ENCODE measurements at places on chromosomes 12 and 14.

GRCh38 chr12:101230547-101230946, 20.5 kb upstream of the SLC5A8 start:
- DNase-seq, result no peak

- no peak for DNase-seq
Observed at GRCh38 chr12:42862055-42862454, 272.5 kb upstream of the PRICKLE1 start.

- no peak for DNase-seq
Observed at GRCh38 chr14:93974833-93975232, 1.5 kb downstream of the ASB2 start.

- DNase-seq, result no peak
Observed at GRCh38 chr14:79586416-79586815, 624.9 kb downstream of the DIO2 start.

- no peak for DNase-seq
Observed at GRCh38 chr12:20494851-20495250, 126.5 kb downstream of the PDE3A start.

DNA sequence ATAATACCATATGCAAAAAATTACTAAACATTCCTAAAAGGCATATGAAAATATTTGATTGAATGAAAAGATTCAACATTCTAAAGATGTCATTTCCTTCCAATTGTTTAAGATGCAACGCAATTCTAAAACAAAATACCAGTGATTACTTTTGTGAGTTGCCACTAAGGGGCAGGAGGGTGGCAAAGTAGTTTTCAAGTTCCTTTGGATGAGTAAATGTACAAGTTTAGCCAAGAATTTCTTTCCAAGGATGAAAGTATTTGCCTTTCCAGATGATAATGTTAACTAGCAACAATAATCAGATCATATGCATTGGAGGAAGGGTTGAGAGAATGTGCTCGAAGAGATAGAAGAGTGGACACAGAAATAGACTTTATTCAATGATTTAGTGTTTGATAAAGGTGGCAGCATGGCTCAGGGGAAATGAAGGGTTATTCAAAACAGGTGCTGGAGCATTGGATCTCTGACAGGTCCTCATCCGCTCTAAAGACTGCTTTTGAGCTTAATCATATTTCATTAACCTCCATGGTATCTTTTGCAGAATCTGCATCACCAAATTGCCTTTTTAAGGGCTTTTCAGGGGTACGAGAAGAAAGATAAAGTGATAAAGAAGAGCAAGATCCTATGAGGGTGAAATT, 678.5 kb upstream of the TBX3 start:
- DNase-seq, result no peak

DNA sequence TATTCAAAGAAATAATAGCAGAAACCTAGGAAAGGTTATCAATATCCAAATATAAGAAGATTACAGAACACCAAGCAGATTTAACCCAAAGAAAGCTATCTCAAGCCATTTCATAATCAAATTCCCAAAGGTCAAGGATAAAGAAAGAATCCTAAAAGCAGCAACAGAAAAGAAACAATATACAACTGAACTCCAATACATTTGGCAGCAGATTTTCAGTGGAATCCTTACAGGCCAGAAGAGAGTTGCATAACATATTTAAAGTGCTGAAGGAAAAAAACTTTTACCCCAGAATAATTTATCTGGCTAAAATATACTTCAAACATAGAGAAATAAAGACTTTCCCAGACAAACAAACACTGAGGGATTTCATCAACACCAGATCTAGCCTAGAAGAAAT, 54.3 kb downstream of the DENND5B start:
- no peak for DNase-seq

DNA sequence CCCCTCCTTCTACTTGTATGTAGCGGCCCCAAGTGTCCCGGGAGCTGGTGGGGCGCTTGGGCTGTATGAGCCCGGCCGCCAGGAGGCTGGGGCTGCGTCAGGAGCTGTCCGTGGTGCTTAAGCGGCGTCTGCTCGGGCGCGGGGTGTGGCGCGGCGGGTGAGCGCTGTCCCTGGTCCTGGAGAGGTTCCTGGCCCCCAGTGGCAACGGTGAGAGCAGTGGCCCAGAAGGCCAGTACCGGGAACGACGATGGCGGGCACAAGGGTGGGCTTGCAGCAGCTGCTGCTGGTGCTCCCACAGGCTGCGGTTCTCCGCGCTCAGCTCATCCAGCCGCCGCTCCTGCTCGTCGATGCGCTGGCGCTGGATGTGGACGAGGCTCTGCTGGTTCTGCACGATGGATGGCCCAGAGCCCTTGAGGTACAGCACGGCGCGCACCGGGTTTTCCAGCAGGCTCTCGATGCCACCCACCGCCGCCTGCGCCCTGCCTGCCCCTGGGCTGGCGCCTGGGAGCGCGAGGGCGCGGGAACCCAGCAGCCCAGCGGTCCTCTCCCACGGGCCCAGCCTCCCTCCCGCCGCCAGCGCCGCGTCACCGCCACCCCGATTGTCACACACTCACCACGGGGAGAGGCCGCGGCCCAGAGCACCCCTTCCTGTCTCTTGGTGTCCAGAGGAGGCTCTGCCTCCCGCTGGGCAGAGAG, 41.9 kb upstream of the FKBP4 start:
- DNase-seq, result peak; percentile 17

GRCh38 chr14:33806905-33807304, 144.0 kb downstream of the EGLN3 start:
- DNase-seq, result no peak

GRCh38 chr14:53035336-53036210, 84.7 kb upstream of the FERMT2 start:
- no peak for DNase-seq

- DNase-seq, result no peak
Observed at GRCh38 chr14:21264025-21264801, 5.0 kb downstream of the HNRNPC start.

DNA sequence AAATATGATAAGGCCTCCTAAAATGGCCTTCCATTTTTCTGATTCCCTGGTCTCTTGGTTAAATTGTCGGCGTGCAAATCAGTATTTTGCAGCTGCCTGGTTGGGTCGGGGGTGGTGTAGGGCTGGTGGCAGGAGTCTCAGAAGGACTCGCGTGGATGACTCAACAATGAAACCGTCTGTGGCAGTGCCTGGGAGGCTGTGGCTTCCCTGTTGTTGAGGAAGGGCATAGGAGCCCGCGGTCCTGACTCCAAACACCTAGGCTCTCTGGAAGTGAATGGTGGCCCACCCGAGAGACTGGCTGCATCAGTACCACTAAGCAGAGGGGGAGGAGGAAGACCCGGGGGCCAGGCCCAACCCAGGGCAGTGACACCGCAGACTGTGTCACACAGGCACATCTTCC, 207.9 kb downstream of the TTC7B start:
- DNase-seq, result no peak

- DNase-seq, result no peak
Observed at GRCh38 chr14:65449647-65450046, 37.1 kb downstream of the FUT8 start.

GRCh38 chr12:122333142-122334087, 67.1 kb upstream of the VPS33A start:
- DNase-seq, result no peak

- DNase-seq, result no peak
Observed at GRCh38 chr14:85576848-85577542, 47.1 kb downstream of the FLRT2 start.

DNA sequence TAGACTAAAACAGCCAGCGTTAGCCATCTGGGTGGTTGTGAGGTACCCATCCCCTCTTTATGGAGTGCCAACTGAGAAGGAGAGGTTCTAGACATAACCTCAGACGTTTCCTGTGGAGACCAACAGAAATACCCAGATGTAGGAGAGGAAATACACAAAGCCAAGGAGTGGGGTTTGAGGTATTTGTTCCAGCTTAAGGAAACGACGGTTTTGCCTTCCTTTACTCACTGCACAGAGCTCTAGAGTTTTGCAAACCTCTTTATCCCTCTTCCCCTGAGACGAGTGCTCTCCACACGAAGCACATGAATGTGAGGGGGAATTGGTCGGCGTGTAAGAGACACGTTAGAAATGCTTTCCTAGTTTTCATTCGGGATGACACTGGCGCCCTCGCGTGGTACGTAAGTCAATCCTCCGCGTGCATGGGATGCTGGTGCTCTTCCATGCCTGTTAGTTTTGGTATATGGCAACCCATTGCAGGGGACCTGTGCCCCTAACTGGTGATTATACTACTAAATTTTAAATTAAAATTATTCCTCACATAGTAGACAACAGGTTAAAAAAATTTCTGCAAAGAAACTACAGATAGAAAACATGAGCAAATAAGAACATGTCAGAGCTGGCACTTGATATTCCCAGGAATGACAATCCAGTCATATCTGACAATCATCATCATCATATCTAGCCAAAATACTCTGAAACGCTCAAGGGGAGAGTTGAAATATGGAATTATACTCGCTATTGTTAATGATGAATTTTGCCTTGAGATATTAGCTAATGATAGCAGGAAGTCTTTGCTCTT, 121.7 kb downstream of the PPM1H start:
- no peak for DNase-seq

GRCh38 chr12:49790741-49791555, 37.3 kb downstream of the NCKAP5L start:
- DNase-seq, result no peak

GRCh38 chr12:107134558-107134957, 41.2 kb upstream of the CRY1 start:
- DNase-seq, result no peak

GRCh38 chr12:107732365-107732764, 28.6 kb downstream of the PRDM4 start:
- DNase-seq, result no peak

- no peak for DNase-seq
Observed at GRCh38 chr12:1593174-1594005, 991 bp downstream of the FBXL14 start.

DNA sequence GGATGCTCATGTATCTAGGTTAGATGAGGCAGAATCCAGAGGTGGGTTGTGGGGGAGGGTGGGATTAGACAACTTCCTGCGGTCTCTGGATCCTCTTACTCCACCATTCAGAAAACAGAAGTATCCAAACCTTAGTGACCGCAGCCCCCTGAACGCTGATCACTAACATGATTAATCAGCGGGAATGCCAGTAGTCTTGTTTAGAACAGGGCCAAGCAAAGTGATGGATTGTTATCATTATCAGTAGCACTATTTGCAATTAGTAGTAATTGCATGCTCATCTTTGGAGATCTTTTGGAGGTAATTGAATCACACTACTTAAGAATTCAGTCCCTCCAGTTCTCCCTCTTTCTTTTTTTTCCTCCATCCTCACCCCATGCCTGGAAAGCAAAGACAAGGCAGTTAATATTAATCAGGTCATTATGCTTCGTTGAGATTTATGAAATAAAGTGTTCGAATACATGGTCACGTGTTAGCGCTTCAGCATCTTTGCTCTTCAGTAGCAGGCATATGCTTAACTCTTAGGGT, 182.8 kb upstream of the NTF3 start:
- no peak for DNase-seq

- no peak for DNase-seq
Observed at GRCh38 chr12:122058549-122059149, 19.9 kb upstream of the MLXIP start.

DNA sequence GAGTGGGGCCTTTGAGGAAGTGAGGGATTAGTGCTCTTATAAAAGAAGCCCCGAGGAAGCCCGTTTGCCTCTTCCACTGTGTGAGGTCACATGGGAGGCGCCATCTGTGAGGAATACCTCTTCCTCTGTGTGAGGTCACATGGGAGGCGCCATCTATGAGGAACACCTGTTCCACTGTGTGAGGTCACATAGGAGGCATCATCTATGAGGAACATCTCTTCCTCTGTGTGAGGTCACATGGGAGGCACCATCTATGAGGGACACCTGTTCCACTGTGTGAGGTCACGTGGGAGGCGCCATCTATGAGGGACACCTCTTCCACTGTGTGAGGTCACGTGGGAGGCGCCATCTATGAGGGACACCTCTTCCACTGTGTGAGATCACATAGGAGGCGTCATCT, 69.7 kb downstream of the SLC24A4 start:
- no peak for DNase-seq

DNA sequence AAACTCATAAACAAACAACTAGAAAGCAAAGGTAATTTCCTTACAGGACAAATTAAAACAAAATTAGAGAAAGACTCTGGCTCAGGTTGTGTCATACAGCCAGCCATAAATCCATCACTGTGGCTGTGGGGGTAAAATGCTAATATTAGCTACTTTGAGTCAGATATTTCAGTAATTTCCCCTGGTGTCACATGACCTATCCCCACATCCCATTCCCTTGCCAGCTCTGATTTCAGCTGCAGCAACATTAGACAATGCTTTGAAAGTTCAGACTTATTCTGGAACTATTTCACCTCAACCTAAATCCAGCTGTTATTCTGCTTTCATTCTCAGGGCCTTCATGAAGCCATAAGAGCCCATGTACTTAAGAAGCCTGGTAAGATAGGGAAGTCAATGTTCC, 55.3 kb downstream of the RPL10L start:
- DNase-seq, result no peak

DNA sequence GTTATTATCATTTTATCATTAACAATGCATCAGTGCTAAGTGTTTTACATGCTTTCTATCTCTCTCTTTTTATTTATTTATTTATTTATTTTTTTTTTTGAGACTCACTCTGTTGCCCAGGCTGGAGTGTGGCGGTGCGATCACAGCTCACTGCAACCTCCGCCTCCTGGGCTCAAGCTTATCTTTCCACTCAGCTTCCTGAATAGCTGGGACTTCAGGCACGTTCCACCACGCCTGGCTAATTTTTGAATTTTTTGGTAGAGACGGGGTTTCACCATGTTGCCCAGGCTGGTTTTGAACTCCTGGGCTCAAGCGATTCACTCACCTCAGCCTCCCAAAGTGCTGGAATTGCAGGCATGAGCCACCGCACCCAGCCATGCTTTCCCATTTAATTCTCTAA, 3.9 kb upstream of the BTG1 start:
- DNase-seq, result no peak

DNA sequence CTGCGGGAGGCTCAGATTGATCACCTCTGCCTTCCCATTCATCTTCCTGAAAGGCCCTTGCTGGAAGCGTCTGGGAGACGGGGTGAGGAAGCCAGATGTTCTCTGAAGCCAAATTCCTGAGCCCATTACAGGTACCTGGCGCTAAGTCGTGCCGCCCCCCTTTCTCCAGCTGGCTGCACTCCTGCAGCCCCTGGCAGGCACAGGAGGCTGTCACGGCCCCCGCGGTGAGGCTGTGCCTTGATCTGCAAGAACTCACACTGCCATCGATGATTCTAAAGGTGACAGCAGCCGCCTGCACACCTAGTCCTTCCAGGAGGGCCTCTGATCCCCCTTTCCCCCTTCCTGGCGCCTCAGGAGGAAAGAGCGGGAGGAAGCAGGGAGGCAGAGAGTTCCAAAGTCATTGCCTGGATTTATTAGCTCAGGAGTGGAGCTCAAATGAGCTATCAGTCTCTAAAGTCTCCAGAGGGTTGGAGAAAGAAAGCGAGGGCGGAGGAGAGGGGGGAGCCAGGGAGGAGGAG, 106.9 kb downstream of the RFLNA start:
- DNase-seq, result no peak

DNA sequence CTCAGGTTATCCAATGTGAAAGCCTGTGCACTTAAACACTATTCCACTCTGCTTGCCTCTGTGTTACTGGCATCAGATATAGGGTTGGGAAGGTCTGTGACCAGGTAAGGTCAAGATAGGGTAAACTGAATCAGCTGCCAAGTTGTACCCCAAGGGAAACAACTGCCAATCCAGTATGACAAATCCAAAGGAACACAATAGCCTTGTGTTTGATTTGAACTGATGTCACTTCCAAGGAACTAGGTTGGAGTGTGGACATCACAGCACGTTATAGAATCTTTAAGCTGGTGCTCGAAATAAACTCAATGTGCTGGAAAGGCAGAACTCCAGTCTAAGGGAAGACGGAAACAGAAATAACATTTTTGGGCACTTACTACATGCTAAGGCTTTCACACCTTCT, 223.4 kb upstream of the BTG1 start:
- DNase-seq, result no peak
